ENCODE measurements at places on chromosomes 3 and 15.
A peak's percentile ranks its signal among the peaks of the same experiment; 100 is the strongest.

DNA sequence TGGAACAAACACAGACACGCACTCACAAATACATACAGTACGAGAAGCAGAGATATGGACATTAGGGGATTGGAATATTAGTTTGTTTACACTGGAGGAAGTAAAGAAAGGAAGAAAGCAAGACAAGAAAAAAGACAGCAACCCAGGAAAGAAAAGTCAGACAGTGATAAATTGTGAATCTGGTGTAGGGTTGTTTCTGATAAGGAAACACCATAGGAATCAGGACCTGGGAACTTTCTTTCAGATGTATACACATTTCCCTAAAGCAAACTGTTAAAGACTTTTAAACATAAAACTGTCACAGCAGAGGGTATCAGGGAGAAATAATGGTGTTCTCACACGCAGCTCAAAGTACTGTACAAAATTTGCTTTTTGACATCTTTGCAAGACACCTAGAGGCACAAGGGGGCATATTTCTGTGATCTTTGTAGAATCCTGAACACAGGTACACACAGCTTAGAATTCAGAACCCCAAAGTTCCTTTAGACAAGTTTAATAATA is 153.7 kb downstream of the TUSC7 start:
- DNase-seq, result no peak

DNA sequence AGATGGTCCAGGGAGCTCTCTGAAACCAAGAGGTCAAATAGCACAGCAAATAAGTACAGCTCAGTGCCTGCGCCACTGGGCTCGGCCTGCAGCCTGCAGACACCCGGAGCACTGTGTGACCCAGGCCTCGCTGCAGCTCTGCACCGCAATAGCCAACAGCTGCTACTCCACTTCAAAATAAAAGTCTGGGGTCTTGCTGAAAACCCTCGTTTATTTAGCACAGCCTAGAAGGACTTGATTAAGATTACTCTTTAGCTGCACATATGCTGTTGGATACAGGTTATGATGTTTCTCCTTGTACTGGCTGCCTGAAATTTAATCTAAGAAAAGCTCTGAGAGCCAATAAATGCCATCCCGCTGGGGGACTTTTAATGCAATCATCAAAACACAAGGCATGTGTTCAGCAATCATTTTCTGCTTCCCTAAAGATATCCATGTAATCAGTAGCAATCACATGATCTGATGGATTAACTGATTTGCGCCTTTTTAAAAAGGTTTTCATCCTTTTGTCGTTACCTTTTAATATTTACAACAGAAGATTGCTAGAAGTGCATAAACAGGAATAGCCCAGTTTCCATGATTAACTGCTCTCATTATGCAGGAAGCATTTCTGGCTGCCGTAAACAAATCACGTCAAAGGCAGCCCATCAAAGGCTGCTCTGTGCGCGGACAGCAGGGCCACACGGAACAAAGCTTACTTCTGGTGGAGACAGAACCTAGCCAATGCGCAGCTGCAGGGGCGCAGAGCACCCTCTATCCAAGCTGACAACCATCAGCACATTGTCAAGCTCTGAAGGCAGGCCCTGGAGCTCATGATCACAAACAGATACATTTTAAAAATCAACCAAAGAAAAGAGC is 58.8 kb downstream of the CLASP2 start:
- peak; percentile 3 for DNase-seq

GRCh38 chr3:170499562-170500156 is 81.0 kb downstream of the CLDN11 start:
- DNase-seq, result no peak

DNA sequence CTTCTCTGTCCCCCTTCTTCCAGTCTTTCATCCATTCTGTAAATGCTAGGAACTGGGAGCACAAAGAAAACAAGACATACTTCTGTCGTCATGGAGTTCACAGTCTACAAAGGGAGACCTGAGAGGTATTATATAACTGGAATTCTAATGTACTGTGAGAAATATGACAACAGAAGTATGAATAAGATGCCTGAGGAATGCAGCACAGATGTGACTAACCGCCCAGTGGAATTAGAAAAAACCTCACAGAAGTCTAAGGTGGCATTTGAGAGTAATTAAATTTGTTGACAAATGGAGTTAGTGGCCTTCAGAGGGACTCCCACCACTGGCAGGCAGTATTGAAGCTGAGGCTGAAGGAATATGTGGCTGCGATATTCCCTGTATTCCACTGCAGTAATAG is 168.5 kb upstream of the FAM3D start:
- DNase-seq, result no peak

- no peak for DNase-seq
Observed at GRCh38 chr15:26805470-26805869, 32.6 kb upstream of the GABRB3 start.

DNA sequence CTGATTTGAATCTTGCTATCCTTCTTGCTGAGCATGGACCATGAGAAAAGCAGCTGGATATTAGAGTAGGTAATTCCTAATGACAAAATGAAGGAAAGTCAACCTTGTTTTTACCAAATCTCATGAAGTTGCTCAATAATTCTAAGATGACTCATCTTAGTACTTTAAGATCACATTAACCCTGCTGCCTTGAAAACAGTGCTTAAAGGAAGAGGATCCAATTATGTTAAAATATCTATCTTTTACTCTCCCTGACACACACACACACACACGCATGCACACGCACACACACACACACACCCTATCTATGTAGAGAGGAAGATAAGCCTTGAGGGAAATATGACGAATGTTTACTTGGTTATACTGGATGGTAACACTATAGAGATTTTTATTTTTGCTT is 16.0 kb upstream of the MYO1E start:
- no peak for DNase-seq

DNA sequence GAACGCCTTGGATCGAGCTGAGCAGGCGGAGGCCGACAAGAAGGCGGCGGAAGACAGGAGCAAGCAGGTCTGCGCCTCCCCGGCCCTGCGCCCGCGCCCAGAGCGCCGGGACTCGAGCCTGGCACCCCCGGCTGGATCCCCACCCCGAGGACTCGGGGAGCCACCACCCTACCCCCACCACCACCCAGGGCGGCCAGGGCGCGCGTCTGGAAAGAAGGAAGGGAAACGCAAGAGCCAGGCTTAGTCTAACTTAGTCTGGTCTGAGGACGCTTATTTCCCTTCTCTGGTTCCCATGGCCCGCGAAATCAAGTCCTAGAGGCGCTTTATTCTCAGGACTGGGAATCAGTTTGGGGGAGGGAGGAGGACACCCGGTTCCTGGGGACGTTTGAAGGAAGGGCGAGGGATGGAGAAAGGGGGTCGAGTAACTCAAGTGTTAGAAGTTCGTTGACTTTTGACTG is 359 bp downstream of the TPM1 start:
- DNase-seq, result no peak

GRCh38 chr3:176447369-176447768 is 749.9 kb downstream of the TBL1XR1 start:
- no peak for DNase-seq

- no peak for DNase-seq
Observed at GRCh38 chr15:101444807-101445508, 44.5 kb downstream of the PCSK6 start.

DNA sequence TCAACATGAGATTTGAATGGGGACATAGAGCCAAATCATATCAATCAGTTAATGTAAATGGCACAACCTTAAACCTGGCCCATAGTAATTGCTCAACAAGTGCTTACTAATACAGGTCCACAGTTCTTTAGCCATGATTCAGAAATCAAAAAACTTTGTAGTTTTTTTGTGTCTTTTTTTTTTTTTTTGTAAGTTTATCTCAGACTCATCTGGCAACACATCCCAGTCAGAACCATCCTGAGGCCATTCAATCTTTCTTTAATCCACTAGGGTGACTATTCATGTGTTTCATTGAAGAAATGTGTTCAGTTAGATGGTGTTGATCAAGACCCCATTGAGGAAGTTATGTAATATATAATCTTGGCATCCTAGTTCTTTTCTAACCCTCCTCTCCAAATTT is 65.4 kb downstream of the ABI3BP start:
- DNase-seq, result no peak

GRCh38 chr3:15579051-15579450 is 22.3 kb downstream of the HACL1 start:
- no peak for DNase-seq

DNA sequence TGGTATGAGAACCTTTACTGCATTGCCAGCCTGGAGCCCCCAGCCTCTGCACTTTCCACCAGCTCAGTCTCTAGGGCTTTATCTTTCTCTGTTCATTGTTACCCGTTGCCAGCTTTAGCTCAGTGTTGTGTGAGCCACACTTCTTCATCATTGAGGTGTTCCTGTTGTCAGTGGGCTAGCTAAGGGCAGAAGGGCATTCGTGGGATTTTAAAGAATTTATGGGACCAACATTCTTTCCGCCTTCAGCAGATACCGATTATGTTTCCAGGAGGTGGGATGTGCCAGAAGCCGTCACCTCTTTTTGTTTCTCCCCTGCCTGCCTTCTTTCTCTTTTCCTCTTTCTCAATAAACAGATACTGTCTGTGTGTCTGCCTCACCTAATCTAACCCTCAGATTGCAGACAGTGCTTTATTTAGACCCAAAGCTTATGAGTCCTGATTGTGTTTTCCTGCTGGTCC is 64.5 kb downstream of the PGPEP1L start:
- no peak for DNase-seq

DNA sequence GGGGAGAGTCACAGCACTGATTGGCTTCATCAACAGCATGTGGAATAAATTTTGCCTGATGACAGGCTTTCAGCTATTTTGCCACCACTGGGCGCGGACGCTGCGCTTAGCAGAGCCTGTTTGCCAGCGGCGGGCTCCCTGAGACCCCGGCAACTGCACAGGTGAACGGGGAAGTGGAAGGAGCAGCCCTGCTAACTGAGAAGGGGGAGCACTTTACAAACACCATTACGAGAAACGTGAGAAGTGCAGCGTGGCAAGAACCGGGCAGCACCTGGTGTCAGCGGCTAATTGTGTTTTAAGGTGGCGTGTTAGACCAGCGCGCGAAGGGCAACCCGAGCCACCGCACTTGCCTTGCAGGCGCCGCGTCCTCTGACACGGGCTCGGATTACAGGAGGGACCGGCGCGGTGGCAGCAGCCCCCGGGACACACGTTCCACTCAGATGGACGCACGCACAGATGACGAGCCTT is 307.8 kb upstream of the ARRDC4 start:
- no peak for DNase-seq

- DNase-seq, result no peak
Observed at GRCh38 chr3:51751287-51751686, 27.8 kb downstream of the IQCF6 start.

DNA sequence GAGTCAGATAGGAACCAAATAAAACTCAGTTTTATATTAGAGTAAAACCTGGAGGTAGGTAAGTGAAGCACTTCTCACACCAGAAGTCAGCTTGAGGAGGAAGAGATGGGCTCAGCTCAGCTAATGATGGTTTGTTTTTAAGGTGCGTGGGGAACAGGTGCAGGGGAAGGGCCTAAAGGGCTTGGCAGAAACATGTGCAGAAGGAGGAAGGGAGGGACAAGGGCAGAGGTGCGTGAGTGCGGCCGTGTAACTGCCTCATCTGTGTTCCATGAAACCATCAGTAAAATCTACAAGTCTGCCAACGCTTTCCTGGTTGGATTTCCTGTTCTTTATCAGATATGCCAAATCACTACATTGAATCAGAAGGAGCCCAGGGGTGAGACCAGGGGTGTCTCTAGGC is 19.9 kb downstream of the FYCO1 start:
- no peak for DNase-seq

DNA sequence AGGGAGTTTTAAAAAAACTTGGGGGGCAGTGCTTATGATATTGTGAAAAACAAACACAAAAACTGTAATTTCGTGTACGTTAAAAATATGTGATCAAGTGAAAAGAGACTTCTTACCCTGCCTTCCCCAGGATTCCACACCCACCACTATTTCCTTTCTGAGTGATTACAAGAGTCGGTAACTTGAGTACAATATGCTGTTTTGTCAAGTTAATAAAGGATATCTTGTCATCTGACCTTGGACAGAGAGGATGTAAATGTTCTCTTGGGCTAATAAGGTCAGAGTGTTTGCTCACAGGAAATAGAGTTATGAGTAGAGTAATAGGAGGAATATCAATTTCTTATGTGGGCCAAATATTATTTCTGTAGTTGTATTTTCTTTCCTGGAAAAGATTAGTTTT is 68.1 kb downstream of the NOX5 start:
- DNase-seq, result no peak

DNA sequence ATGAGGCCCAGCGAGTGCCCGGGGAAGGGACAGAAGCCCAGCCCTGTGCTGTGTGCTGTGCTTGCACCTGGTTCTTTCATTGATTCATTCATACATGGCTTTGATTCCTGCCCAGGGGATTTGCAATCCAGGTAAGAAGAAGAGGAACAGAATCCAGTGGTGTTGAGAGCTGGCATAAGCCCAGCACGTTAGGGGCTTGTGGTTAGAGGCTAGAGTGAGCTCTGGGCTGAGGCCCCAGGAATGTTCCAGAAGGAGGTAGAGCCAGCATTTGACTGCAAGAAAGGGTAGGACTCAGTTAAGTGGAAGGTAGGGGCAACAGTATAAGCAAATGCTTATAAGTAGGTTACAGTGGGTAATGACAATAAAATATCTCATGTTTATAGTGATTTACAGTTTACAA is 2.3 kb downstream of the VWA5B2 start:
- no peak for DNase-seq

GRCh38 chr3:45571216-45571615 is 23.3 kb upstream of the LIMD1 start:
- no peak for DNase-seq

DNA sequence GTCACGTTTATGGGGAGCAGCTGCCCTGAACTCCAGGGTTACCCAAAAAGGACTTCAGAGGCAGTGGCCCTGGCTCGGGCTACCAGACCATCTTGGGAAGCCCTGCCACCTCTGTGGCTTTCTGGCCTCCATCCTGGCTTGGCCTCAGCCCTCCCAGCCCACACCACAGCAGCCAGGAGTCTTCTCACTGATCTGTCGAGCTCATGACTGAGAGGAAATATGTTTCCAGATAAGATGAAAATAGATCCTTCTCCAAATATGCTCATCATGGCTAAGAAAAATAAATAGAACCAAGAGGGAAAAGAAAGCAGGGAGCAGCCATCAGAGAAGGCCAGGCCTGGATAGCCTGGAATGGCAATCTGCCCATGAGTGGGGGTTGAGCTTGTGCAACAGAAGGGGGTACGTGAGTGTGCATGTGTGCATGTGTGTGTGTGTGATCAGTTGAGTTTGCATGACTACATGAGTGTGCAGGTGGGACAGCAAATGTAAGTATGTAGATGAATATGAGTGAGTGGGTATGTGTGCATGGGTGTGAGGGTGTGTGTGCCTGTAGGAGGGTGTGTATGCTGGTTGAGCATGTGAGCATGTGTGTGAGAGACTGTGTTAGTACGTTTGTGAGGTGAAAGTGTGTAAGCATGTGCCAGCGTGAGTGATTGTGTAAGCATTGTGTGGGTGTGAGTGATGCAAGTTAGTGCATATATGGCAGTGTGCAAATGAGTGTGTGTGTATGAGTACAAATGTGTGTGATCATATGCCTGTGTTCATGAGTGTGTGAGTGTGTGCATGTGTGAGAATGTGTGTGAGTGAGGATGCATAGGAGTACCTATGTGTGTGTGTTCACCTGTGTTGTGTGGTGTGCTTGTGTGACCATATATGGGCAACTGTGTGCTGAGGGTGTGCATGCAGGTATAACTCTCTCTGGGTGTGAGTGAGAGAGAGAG is 9.9 kb upstream of the RFT1 start:
- no peak for DNase-seq

- no peak for DNase-seq
Observed at GRCh38 chr3:182092662-182093262, 381.0 kb downstream of the SOX2 start.
